ENCODE measurements at places on chromosomes 12 and 14.

DNA sequence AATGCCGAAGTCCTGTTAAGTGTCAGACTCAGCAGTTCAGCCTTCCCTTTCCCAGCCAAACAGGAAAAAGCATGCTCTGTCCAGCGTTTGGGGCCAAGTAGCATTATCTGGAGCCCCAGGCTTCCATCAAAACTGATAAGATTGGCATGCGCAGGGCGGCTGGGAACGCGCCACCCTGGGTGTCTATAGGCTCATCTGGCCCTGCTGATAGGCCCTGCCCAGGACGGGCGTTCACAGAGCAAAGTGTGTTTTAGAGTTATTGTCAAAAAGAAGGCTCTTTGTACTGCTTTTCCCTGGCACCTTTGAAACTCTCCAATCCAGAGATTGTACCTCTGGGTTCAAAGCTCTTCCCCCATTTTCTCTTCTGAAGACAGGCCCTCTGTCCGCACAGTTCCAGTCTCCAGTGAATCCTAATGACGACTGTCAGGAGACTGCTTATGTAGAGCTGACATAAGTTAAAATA lies at the start of gene ART4:
Gene ART4, minus strand, starts transcription at position 102 of the 463 bp plus-strand sequence. CDS start 413 bp downstream, outside the sequence.
- DNase-seq: no peak

DNA sequence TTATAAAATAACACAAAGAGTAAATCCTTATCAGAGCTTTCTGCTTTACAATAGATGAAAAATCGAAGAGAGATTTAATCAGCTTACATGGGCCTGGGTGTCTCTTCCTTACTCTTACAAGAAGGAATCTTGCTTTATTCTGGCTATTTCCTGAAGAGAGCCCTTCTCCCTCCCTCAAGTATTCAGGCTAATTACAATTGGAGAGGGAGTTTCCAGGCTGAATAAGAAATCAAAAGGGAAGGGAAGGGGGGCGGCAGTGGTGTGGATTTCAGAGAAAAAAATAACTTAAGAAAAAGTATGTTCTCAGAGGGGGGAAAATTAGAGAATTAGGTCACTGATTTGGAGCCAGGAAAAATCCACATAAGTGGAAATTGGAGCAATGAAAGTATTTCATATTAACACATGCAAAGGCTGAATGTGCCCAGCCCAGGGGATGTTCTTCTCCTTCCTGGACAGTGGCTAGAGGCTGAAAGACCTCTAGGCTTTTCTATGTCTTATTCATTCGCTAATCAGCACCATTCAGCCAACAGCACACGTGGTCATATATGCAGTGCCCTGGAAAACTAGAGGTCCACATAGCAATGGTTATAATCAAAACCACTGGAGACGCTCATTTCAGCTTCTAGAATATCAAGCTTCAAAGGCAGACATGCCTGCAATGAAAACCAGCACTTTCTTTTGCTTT lies 158.9 kb upstream of the BTG1 start:
- DNase-seq: no peak

DNA sequence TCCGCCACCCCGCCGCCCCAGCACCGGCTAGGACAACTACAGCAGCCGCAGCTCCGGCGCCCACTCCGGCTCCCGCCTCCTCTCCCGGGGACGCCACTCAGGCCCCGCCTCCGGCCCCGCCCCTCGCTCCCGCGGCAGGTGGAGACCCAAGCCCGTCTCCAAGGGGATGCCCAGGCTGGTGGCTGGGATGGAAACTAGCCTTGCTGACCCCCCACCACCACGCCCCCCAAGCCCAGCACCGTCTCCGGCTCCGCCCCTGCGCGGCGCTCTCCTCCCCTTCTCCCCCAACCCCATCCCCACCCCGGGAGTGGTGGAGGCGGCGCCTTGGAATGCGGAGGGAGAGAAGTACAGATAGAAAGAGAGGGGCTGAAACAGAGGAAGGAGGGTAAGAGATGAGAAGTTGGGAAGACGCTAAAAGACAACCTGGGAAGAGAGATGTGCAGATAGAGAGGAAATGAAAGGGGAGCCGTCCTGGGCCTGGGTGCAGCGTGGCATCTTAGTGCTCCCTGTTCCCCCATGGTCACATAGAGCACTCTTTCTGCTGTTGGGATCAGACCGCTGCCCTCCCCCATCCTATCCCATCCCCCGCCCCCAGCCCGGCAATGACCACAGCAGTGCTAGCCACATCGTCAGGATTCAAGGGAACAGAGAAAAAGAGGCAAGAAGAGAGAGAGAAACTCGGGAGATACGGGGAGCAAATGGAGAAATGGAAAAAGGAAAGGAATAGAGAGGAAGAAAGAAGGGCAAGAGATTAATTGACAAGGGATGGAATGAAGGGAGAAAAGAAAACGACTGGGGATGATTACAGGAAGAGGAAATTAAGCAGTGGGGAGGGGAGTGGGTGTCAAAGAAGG lies at the start of gene ITGA7:
Gene ITGA7, minus strand, starts transcription at position 64 of the 854 bp plus-strand sequence. CDS start 222 bp downstream, outside the sequence.
- peak; percentile 42 for DNase-seq

DNA sequence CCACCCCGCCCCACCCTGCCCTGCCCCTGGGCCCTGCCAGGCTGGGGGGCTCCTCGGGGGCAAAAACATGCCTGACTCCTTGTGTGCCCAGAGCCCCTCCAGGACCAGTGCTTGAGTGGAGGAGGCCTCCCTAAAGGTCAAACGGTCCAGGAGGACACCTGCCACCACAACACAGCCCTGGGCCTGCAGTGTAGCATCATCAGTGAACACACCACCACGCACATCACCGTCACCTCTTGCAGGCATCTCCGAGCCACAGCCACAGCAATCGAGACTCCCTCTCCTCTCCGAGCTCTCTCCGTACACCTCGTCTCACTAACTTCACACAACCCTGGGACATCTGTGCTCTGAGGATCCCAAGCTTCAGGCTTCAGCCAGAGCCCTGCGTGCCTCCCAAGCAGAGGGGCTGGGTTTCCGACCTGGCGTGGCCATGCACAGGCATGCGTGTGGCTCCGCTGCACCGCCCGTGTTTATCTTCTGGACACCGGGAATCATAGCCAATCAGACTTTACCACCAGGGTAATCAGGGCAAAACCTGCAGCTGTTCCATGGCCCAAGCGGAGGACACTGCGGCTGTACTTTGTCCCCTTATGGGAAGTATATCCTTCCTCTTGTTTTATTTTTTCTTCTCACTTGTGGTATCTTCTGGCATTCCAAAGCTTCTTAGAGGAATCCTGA lies 6.2 kb upstream of the DIO3 start:
- no peak for DNase-seq

DNA sequence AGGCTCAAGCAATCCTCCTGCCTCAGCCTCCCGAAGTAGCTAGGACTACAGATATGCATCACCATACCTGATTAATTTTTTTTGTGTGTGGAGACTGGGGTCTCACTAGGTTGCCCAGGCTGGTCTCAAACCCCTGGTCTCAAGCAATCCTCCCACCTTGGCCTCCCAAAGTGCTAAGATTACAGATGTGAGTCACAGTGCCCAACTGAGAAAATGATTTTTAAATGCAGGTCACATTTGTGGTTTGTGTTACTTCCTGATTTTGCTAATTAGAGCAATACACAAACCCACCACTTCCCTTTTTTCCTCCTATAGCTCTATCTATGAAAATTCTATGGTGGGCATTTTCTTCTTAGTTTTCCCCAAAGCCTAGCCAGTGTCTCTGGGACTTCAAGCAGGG lies 45.5 kb upstream of the TMEM263 start:
- no peak for DNase-seq

GRCh38 chr12:60522684-60523400 lies 927.0 kb downstream of the SLC16A7 start:
- DNase-seq: no peak

- DNase-seq: no peak
Observed at GRCh38 chr12:4223273-4223845, 50.2 kb upstream of the CCND2 start.

DNA sequence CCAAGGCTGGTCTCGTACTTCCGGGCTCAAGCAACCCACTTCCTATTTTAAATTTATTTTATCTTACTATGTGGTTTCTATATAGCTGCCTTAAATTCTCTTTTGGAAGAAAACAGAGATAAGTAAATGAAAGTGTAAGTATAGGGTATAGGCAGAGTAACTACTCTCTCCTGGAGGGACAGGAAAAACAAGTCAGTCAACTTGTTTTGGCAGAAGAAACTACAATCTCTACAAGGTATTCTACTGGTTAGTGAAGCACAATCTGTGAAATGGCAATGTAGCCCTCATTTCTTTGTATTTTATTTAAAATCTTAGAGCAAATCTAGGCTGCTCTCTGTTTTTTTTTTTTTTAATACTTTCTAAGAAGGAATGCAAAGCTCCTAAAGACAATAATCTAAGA lies 55.4 kb downstream of the UBR7 start:
- no peak for DNase-seq

DNA sequence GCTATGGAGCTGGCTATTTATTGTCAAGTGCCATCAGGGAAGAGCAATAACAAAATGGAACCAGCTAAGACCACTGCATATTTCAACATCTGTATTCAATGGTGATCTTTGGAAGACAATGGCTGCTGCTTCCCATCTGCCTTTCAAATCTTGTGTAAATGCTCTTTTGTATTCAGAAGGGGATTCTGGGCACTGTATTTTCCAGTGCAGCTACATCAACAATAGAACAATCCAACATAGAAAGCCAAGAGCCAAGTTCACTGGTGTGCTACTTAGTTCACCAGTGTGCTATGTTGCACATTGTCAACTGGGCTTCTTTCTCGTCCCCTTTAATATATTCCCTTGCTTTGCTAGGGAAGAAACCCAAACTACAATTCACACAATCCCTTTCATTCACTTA lies 128.8 kb upstream of the OR4E1 start:
- no peak for DNase-seq

GRCh38 chr12:112574896-112575558 lies 156.3 kb downstream of the PTPN11 start:
- no peak for DNase-seq

DNA sequence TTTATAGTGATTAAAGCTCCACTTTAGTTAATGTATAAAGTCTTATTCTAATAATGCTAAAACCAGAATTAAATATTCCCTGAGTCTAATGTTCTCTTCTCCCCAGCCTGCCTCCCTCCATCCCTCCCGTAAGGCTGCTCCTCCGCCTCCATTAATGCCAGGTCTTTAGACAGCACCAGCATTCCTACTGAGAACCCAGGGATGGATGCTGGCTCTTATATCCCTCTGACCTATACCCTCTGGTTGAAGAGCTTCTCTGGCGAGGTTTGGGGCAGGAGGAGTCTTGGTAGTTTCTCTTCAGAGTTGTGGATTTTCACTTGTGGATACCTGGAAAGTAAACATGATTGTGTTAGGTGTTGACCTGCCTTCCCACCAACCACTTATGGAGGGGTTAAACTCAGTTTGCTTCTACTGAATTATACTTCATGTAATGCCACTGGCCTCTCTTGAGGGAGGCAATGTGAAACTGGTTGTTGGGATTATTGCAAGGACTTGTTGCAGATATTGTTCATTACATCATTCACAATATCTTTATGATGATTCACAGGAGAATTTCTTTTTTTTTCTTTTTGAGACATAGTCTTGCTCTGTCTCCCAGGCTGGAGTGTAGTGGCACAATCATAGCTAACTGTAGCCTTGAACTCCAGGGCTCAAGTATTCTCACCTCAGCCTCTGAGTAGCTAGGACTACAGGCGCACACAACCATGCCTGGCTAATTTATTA lies 11.1 kb upstream of the SMAGP start:
- DNase-seq: no peak

- DNase-seq: no peak
Observed at GRCh38 chr14:42228611-42229010, 621.9 kb downstream of the LRFN5 start.

DNA sequence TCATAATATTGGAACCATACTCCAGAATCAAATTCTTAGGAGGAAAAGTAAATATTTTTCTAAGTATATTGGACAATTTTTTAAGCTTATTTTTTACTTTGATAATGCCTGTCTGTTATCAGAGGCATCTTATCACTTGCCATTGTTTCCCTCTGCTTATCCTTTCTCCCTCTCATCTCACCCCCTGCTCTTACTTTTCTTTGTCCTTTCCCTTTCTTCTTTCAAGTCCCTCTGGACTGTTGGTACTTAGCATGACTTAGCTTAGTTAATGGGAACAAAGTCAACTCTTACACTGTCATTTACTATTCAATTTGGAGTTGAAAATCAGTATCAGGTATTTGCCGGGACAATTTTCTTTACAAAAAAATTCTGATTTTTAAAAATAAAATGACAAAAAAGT lies 45.2 kb downstream of the ABCD2 start:
- DNase-seq: no peak

DNA sequence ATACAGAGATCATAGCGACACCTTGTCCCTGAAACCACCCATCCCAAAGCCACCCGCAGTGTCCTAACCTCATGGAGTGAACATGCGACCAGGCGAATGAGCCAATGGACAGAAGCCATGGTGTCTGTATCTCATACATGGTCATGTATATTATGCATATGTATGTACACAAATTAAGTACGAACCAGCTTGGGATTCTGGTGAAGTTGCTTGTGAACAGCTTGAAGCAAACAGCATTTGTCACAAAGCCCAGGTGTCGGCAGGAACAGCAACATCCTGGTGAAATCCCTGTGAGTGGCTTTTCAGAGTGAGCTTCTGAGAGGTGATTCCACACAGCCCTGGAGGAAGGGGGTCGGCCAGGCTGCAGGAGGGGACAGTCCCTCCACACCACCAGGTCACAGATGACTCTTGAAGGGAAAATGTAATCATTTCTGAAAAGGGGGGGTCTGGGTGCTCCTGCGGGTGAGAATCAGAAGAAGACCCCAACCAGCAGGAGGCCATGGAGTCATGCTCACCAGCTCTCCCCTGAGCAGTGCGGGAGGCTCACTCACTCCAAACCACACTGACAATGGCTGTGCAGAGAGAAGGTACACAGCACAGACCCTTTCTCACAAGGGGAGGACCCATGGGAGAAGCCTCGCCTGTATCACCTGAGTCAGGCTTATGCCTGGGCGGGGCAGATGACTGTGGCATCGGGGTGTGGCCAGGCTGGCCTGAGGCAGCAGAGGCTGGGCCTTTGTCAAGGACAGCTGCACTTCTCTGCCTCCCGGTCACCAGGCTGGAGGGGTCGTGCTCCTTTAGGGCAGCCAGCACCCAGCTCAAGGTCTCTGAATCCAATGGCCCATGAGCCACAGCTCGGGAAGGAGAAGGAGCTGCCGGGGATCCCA lies 14.3 kb downstream of the CHGA start:
- no peak for DNase-seq

DNA sequence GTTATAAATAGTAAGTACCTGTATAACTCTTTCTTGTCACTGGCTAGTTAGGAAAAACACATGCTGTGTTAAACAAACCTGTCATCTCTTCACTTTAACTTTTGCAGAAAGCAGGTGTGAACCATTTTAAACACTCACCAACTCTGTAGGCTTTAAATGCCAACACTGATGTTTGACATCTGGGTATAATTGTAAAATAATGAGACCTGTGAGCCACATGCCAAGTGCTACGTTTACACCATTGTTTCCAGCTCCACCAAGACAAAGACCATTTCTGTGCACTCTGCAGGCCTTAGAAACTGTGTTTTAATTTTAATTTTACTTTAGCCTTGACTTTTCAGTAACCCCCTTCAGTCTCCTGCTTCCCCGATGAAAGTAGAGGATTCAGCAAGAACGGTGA lies 11.0 kb downstream of the TPH2 start:
- DNase-seq: no peak

- DNase-seq: no peak
Observed at GRCh38 chr14:105126126-105126980, 42.2 kb downstream of the JAG2 start.
